ENCODE measurements at places on chromosomes 1 and 21.
A peak's percentile ranks its signal among the peaks of the same experiment; 100 is the strongest.

DNA sequence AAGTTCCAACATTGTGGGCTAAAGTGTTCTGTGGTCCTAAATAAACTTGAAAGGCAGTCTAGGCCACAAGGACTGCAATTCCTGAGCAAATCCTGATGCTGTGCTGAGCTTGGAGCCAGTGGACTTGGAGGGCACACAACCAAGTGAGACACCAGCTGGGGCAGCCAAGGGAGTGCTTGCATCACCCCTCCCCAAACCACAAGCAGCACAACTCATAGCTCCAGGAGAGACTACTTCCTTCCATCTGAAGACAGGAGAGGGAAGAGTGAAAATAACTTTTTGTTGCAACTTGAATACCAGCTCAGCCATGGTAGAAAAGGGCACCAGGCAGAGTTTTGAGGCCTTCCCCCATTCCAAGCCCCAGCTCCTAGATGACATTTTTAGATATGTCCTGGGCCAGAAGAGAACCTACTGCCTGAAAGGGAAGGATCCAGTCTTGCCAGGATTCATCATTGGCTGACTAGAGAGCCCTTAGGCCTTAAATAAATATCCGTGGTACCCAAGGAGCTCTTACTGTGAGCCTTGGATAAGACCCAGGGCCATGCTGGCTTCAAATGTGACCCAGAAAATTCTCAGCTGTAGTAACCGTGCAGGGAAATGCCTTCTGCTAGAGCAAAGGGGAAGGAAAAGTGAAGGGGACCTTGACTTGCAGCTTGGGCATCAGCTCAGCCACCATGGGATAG lies 35.4 kb upstream of the LRRC8B start:
- DNase-seq = no peak

DNA sequence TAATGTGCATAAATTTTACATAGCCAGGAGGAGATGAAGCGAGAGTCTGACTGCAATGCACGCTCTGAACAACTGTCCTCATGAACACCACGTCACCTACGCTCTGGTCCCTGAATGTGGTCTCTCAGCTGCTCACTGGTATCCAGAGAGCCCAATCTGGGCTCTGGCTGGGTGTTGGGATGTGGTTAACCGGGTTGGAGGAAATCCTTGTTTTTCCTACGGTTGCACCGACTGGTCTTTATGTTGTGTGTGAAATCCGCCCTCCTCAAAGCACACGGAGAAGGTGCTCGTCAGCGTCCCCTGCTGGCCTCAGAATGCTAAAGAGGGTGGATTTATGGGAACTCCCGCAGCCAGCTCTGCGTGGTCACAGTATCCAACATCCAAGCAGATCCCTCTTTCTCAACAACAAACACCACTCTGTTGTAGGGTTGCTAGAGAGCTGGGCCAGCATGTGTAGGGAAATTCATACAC lies 51.8 kb upstream of the FAM89A start:
- no peak for DNase-seq

DNA sequence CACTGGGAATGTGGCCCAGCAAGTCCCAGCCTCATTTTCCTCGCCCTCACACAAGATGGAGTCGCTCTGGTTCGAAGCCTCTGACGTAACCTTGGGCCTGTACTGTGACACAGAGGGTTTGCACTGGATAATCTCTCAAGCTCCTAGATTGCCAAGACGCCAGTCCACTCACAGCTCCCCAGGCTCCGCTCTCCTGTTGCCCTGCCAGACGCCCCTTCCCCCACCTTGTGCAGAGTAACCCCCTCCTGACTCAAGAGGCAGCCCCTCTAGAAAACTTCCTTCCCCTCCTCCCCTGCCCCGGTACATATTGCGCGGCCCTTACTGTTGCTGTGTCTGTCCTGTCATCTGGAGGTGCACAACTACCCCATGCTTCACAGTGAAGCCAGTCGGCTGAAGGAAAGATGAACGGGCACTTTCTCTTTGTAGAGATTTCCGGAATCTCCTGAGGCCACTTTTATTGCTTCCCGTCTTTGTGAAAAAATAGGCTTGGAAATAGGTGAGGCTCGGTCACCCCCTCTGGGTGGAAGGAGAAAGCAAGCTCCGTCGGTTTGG lies 981 bp upstream of the KIAA1614 start:
- peak; percentile 39 for DNase-seq

GRCh38 chr1:77016386-77016985 lies 149.2 kb downstream of the ST6GALNAC5 start:
- DNase-seq = no peak

DNA sequence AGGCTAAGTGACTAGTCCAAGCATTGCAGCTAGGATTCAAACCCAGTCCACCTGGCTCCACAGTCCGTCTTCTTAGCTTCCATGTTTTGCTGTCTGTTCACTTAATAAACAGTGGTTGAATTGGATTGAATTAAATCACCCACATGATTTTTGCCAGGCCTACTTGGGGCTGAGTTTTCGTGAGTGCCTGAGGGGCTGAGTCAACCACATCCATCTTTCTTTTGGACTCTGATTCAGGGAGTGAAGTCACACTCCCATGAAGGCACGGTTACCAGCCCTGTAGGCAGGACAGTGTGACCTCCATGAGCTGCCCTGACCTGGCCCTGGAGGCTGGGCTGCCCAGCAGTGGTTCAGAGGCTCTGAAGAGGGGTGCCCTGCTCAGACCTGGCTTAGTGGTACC lies 123.7 kb downstream of the ACTL8 start:
- no peak for DNase-seq

GRCh38 chr21:31418377-31419001 lies 74.4 kb upstream of the TIAM1 start:
- no peak for DNase-seq

Data from spinal cord (tissue), 10 donors.